Bronchial epithelial cell (primary cell): ENCODE measurements at places on chromosomes 11 and 22.

- DNase-seq: no peak
These were observed 71.8 kb downstream of the PDE2A start for GRCh38 chr11:72602250-72602904.

- no peak for DNase-seq
These were observed 19.6 kb downstream of the RTN4RL2 start for GRCh38 chr11:57479911-57480310.

- no peak for DNase-seq
These were observed 6.6 kb upstream of the MARK2 start for GRCh38 chr11:63832336-63832735.

- peak; percentile 17 for DNase-seq
These were observed 29.7 kb upstream of the DDX6 start for GRCh38 chr11:118820412-118821357.

GRCh38 chr11:20201231-20201630 lies 41.0 kb upstream of the DBX1 start:
- DNase-seq: no peak

GRCh38 chr11:82671451-82671850 lies 62.2 kb downstream of the FAM181B start:
- peak; percentile 56 for DNase-seq

GRCh38 chr22:48577691-48578090 lies 1250.0 kb downstream of the BRD1 start:
- DNase-seq: no peak

- DNase-seq: no peak
These were observed 192.2 kb downstream of the MIAT start for GRCh38 chr22:26849575-26849974.

- DNase-seq: no peak
These were observed 2.4 kb upstream of the ATL3 start for GRCh38 chr11:63673579-63673978.

- peak; percentile 36 for DNase-seq
These were observed 1.1 kb downstream of the HYOU1 start for GRCh38 chr11:119055901-119056300.

GRCh38 chr11:125062218-125062930 lies 731 bp upstream of the SLC37A2 start:
- no peak for DNase-seq

- DNase-seq: no peak
These were observed 1059.5 kb downstream of the FAM181B start for GRCh38 chr11:81674211-81674610.

DNA sequence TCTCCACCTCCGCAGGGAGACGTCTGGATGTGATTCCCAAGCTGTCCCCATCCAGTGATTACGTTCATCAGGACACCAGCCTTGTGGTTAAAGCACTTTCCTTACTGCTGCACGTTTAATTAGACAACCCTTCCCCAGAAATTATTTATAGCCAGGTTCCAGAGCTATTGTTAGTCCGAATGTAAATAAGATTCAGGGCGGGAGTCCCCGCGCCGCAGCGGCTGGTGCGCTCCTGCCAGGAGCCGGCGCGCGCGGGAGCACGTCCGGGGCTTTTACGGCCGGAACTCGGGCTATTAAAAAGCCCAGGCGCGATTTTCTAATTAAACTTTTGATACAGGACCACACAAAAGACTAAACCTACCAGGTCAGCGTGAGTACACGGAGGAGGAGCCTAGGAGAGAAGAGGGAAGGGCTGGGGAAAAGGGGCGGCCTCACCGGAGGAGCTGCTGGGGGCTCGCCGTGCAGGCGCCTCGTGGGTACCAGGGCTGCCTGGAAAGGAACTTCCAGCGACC lies 538.3 kb downstream of the OPCML start:
- no peak for DNase-seq

DNA sequence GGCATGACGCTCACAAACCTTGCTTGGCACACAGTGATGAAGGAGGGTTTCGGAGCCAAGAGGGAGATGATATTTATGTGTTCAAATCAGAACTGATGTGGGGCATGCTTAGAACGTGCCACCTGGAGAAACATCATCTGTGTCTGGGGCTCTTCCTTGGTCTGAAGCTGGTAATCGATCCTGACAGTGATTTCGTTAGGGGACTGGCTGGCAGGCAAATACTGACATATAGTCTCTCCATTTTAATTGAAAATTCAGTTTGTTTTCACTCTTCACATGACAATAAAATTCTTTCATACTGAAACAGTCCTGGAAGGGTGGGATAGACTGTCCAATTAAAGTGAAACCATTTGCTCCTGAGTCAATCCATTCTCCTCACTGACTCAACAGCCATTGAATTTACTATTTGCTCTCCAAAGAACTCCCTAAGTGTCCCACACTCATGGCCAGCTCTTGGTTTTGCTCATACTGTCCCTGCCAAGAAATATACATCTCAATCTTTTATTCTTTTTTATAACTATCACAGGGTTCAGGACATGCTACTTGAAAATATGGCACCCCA lies 134.8 kb downstream of the TRPC6 start:
- DNase-seq: no peak

- peak; percentile 17 for DNase-seq
These were observed 53.0 kb downstream of the OSBPL5 start for GRCh38 chr11:3111919-3112690.

- DNase-seq: no peak
These were observed 85.3 kb upstream of the GAL start for GRCh38 chr11:68598816-68599653.

GRCh38 chr11:85652786-85653447 lies 5.2 kb downstream of the TMEM126A start:
- no peak for DNase-seq

DNA sequence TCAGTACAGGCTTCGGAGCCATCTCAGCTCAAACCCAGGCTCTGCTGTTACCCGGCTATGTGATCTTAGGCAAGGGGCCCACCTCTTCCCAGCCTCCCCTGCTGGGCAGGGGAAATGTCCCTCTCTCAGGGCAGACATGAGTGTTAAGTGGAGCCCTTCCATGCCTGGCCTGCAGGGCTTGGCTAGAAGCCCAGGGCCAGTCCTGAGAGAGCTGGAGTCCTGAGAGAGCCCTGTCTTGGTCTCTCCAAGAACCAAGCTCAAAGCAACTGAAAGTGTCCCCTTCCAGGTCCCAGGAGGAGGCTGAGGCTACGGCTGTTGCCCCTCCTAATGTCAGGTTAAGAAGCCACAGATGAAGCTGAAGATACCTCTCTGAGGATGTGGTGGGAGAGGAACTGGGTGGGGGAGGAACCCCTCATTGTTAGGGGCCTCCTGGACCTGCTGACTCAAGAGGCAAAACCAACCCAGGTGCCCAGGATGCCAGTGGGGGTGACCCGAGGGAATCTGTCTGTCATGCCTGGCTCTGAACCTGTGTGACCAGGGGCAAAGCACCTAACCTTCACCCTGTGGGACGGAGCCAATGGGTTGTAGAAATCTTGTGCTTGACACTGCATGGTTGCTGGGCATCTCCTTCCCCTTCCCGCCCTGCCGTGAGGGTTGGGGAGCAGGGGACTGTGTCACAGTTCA lies 4.2 kb downstream of the ZP1 start:
- no peak for DNase-seq

GRCh38 chr22:40436505-40437431 lies 66.4 kb downstream of the SGSM3 start:
- peak; percentile 70 for DNase-seq

DNA sequence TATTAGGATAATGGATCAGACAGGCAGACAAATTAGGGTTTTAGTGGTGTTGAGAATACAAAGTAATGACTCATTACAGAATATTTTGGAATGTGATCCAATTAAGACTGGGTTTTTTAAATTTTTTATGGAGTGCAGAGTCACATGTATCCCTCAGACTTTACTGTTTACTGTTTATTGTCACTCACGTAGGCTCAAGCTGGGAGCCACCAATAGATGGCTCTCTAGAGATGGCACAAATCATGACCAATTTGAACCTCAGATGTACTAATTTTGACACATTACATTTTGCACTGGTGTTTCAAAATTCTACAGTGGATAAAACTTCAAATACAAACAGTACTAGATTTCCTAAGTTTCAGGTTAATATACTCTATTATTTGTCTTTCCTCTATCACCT lies 53.6 kb upstream of the ANO3 start:
- DNase-seq: no peak

DNA sequence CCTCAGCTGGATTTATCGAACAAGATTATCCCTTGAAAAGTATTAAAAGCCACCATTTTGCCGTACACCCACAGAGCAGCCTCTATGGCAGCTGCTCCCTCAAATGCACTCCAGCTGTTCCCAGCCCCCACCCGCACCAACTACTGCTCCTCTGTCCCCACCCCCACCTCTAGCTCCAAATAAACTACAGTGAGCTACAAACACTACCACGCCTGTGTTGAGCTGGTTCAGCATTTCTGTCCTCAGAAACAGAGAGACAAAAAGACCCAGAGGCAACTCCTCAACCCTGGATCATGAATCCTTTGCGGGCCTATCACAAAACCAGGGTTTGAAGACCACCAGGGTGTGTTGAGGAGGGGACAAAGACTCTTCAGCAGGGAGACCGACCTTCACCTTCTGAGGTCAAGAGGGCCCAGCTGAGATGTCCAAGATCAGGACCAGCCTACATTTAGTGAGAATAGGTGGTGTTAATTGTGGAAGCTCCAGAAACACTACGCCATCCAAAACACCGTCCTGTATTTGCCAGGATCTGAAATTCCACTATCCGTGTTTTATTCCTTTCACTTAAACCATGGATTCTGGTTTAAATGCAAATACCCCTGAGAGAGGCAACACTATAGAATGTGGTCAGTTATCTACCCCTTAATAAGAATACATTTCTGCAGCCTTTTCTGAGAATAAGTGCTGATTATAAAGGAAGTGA lies 195.9 kb downstream of the DSCAML1 start:
- no peak for DNase-seq

- DNase-seq: no peak
These were observed 2.6 kb upstream of the TOP3B start for GRCh38 chr22:21985214-21985613.

- DNase-seq: no peak
These were observed 80.3 kb upstream of the SHISAL1 start for GRCh38 chr22:44393066-44393465.

DNA sequence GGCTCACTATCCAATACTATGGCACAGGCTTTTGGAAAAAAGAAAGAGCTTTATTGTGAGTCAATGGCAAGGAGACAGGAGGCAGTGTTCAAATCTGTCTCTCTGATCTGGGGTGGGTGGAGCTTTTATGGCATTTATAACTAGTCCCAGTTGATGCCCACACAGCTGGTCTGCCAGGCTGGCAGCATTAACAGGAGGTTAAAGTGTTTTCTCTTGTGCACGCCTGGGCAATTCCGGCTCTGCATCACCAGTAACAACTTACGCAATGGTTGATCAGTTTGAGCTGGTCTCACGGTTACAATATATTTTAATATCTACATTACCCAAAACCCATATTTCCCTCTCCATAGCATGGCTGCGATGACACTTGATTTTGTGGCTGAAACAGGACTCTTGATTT lies 15.1 kb upstream of the SMIM38 start:
- DNase-seq: peak; percentile 35

DNA sequence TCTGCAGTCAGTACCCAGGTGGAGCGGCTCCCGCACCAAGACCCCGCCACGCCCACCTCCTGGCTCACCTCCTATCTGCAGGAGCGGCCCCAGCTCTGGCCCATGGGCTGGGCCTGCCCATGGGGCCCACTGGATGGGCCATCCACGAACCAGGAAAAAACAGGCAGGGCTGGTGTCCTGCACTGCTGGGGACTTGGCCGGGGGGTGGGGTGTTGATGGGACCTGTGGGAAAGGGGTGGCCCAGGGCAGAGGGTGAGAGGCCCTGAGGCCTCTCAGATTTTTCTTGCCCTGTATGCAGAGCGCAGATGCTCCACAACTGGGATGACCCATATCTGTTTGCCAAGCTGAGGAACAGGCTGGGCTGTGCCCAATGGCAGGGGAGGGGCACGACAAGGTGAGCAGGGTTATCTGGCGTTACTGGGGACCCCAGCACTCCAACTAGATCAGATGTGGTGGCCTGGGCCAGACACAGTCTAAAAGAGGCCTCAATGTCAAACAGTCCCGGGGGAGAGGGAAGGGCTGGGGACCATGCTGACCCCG lies 2.7 kb upstream of the PIM3 start:
- DNase-seq: no peak
